ENCODE measurements at places on chromosomes 6 and 20. TPM values are rescaled to one million over a fixed set of nuclear protein-coding genes. Genes with fewer than 3 reads are reported as not detected.

GRCh38 chr20:23344336-23344735 lies 6.3 kb upstream of the NXT1 start:
- peaks cover 9% of the 10 kb centered on the region for H3K27me3 ChIP-seq
- H3K36me3 ChIP-seq: no peaks in the 10 kb centered on the region
- no peak overlapping the region for H3K4me3 ChIP-seq
- DNase-seq: no peak
- peaks cover 1% of the 10 kb centered on the region for H3K4me1 ChIP-seq

GRCh38 chr20:45783656-45784294 lies 7.9 kb downstream of the WFDC3 start:
- no peaks in the 10 kb centered on the region for H3K36me3 ChIP-seq
- DNase-seq: no peak
- peaks cover 4% of the 10 kb centered on the region for H3K27me3 ChIP-seq
- no peak overlapping the region for H3K4me3 ChIP-seq

- H3K36me3 ChIP-seq: no peaks in the 10 kb centered on the region
- DNase-seq: no peak
- no peaks in the 10 kb centered on the region for H3K4me1 ChIP-seq
- H3K27ac ChIP-seq: no peak overlapping the region
These were observed 52.8 kb downstream of the MYLIP start for GRCh38 chr6:16181439-16182297.

DNA sequence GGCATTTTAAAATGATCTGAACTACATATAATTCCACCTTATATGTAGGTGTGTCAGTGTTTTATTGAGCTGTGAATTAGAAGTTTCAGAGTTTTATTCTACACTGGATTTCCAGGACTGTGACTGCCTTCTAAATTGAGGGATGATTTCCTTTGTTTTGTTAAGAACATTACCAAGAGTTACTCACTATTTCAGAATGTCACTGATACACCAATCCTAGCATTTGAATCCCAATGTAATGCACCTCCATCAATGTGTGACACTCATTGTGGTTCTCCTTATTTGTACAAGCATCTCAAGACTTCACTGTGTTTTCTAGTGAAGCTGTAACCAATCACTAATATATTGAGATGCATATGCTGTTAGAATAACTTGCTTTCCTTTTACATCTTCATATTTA lies 86.8 kb downstream of the PLCB1 start:
- peak; percentile 87 for DNase-seq
- H3K27me3 ChIP-seq: no peaks in the 10 kb centered on the region
- no peaks in the 10 kb centered on the region for H3K36me3 ChIP-seq
- no peak overlapping the region for H3K27ac ChIP-seq

DNA sequence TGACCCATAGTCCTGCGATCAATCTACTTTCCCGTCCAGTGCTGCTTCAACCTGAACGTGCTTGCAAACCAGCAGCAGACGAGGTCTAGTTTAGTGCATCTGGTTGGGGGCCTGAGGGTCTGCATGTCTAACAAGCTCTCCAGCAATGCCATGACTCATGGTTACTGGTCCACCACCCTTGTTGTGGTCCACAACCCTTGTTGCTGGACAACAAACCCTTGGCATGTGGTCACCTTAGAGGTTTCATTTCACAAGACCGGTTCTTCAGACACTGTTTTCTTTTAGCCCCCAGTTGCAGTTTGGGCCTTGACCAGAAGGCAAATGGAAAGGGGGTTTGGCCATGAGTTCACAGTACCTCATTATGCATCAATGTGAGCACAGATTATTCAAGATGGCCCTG lies 424.8 kb downstream of the QKI start:
- no peaks in the 10 kb centered on the region for H3K27me3 ChIP-seq
- H3K4me3 ChIP-seq: no peak overlapping the region
- no peak for DNase-seq
- H3K4me1 ChIP-seq: peaks cover 4% of the 10 kb centered on the region
- no peaks in the 10 kb centered on the region for H3K36me3 ChIP-seq

DNA sequence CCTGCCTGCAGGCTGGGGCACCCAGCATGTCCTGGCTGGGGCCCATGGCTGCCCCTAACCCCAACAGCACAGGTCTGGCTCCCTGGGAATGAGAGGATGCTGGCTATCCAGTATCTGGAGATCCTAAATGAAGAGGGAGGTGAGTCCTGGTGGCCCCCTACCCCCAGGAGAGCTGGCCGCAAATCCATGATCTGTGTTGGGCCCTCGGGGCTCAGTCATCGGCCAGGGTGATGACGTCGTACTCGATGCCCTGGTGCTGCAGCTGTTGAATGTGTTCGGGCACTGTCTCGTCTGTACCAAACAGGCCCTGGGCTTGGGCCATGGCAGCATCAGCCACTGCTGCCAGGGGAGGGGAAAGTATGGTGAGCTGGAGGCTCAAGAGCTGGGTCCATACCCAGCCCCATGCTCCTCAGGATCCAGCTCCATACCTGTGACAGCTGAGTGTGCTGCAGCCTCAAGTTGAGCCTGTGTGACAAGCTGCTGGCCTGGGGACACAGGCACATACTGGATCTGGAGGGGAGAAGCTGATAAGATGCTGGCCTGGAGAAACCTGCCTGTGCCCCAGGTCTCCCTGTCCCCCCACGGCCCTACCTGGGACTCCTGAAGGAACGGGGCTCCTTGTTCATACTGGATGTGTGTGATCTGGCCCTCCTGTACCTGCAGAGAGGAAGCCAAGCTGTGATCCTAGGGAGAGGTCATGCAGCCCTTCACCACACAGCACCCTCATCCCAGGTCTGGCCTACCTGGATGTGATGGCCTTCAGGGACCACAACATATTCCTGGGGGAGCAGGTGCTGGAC lies 14.5 kb downstream of the PCIF1 start:
- H3K36me3 ChIP-seq: peaks cover 93% of the 10 kb centered on the region
- H3K4me3 ChIP-seq: no peak overlapping the region
- H3K27ac ChIP-seq: no peak overlapping the region

Gene MDFI
- total RNA-seq: 0.28 TPM

Gene DDO
- total RNA-seq: 0.18 TPM

Gene MACROD2
- total RNA-seq: not detected
